ENCODE measurements at places on chromosomes 6 and 20. TPM values are rescaled to one million over a fixed set of nuclear protein-coding genes. Genes with fewer than 3 reads are reported as not detected.

Gene POU3F2
- total RNA-seq, result not detected

Gene ADGB
- not detected for total RNA-seq

Gene KIF25
- total RNA-seq, result not detected

Gene EEF1A2
- 0.43 TPM for total RNA-seq

Gene SLC22A3
- total RNA-seq, result not detected

Gene BIRC7
- total RNA-seq, result not detected

Gene PRDM13
- total RNA-seq, result not detected

Gene PRL
- total RNA-seq, result not detected

Gene CST4
- not detected for total RNA-seq

Gene IPCEF1
- total RNA-seq, result not detected

Gene SENP6
- total RNA-seq, result 50.8 TPM

Gene TRIM10
- not detected for total RNA-seq

Gene PRRT1
- not detected for total RNA-seq

Gene B3GALT4
- total RNA-seq, result 2.7 TPM

Gene ESR1
- not detected for total RNA-seq

Gene MAPK13
- 6.6 TPM for total RNA-seq

Gene CST2
- 5.6 TPM for total RNA-seq

Gene TLDC2
- total RNA-seq, result 0.32 TPM

Gene SLC26A8
- total RNA-seq, result not detected

Gene SRSF12
- total RNA-seq, result under 0.01 TPM

Gene RRAGD
- total RNA-seq, result not detected

Gene OR10C1
- total RNA-seq, result not detected

Gene PPARD
- total RNA-seq, result 15.9 TPM

Gene TRERF1
- 2.7 TPM for total RNA-seq

Gene SMIM13
- total RNA-seq, result 12.4 TPM

Gene VSTM2L
- total RNA-seq, result 9.2 TPM

Gene BNIP5
- total RNA-seq, result not detected

Gene CCN5
- total RNA-seq, result 24.5 TPM

Gene GABBR1
- 4.6 TPM for total RNA-seq

Gene SIRT5
- total RNA-seq, result 4.8 TPM

Gene MOXD1
- 528 TPM for total RNA-seq

Gene SPATA25
- total RNA-seq, result not detected

Gene SRMS
- not detected for total RNA-seq

Gene RBM24
- 7.3 TPM for total RNA-seq

Gene SLC2A10
- total RNA-seq, result 48.0 TPM

Gene MAN1A1
- total RNA-seq, result 33.4 TPM

Gene ARHGAP40
- total RNA-seq, result not detected

Gene CLIC5
- total RNA-seq, result not detected

Gene SLC17A2
- not detected for total RNA-seq

Gene LCA5
- 4.2 TPM for total RNA-seq
